Calu3 (cell line): ENCODE measurements at places on chromosomes 5 and 9.

- DNase-seq: no peak
Measured at GRCh38 chr9:16864649-16865434, 5.6 kb downstream of the BNC2 start.

DNA sequence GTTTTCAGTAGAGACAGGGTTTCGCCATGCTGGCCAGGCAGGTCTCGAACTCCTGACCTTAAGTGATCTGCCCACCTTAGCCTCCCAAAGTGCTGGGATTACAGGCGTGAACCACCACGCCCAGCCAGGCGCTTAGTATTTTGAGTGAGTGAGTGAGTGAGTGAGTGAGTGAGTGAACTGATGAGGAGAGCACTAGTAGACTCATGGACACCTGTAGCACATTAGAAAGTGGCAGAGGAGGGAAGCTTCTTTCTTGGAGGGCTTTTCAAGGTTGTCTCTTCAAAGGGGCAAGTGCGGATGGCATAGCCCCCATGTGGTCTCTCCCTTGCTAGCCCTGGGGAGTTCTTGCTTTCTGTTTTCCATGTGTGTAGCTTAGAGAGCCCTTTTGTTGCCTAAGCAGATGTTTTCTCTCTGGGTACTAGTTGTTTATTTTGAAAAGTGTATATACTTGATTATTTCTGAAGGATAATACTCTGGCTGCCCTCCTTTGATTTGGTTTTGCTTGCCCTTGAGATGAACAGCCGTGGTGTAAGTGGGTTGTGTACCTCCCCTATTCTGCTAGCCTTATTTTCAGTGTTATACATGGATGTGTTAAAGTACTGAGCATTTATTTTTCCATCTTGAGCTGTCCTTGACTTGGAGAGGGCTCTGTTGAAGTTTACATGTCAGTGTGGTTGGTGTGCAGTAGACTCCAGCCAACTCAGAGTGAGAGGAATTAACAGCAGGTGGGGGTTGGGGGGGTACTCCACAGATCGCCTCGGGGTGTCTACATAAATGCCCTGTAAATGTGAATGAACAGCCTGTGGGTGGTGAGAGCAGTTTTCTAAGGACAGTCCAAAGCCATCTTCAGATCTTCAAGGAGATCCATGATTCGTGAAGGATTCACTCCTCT lies 35.5 kb downstream of the PRRC2B start:
- no peak for DNase-seq

DNA sequence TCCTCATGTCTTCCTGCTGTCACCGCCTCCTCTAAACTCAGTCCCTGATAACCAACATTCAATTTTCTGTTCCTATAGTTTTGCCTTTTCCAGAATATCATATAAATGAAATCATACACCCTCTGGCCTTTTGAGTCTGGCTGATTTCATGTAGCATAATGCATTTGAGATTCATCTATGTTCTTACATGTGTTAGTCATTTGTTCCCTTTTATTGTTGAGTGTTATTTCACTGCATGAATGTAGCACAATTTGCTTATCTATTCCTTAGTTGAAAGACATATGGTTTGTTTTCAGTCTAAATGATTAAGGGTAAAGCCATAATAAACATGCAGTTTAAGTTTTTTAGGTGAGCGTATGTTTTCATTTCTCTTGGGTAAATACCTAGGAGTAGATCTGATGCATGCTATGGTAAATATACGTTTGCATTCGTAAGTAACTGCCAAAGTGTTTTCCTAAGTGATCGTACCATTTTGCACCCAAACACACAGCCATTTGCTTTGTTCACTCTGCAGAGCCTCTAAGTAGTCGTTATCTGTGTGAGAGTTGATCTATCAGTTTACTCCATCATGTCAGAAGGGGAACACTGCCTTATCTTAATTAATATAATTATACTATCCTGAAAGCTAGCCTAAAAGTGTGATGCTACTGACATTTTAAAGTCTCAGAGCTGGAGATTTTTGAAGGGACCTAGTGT lies 460.8 kb downstream of the DMAC1 start:
- DNase-seq: no peak

DNA sequence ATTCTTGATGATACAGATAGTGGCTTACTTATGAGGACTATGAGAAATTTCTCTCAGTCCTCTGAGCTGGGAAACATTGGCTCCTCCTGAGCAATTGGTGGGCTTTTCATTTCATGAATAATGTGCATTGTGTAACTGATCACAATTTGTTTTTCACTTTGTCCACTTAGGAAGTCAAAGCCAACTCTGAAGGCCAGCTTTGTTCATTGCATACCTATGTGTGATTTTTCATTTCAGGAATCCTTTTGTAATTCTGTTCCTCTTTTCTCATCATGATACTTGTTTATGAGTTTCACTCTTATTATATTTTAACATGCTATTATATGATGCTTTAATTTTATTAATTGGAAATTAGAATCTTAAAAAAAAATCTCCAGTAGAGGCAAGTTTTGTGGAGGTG lies 483.0 kb downstream of the EBF1 start:
- no peak for DNase-seq

DNA sequence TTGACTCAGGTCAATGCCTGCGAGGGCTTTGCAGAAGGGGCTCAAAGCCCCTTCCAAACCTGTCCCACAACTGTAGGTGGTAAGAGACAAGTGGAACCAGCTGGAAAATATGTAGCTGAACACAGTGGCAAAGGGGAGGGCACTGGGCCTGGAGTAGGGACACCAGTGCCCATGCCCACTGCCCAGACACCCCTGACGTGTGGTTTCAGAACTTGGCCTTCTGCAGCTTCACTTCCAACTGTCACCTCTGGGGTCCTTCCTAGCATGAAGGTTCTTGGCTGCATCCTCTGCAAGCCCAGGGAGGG lies 233.1 kb upstream of the IRX1 start:
- DNase-seq: no peak

DNA sequence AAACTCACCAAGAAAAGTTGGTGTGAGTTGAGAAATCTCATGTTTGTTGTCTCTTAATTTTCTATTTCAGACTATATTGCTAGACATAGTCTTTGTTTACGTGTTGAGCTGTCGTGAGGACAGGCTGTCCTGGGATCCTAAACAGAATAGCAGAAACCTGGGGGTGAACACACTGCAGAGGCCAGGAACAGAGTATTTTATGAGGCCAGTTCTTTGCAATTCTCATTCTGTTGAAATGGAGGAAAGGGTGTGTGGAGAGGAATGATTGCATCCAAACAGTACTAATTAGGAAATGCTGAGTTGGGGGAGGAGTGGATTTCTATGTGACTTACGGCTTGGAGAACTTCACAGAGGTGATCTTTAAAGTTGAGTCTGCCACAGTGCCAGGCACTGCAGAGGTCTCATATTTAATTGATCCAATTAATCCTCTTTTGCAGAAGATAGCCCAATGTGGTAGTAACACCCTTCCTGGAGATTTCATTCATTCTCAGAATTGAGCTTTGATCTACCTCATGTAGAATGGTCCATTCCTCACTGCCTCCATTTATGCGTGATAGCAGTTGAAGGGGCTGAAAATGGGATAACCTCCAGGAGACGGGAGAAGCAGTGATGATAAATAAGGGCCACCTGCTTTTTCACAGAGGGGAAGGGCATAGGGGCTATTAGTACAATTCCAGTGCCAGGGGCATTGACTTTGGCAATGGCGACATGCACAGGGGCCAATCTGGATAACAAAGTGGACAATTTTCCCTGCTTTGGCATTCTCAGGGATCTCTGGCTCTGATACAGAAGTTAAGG lies 84.7 kb upstream of the TNFAIP8 start:
- no peak for DNase-seq
